ENCODE measurements at places on chromosomes 3 and 15.

GRCh38 chr15:28935316-28935715 lies 49.5 kb downstream of the APBA2 start:
- DNase-seq: no peak

DNA sequence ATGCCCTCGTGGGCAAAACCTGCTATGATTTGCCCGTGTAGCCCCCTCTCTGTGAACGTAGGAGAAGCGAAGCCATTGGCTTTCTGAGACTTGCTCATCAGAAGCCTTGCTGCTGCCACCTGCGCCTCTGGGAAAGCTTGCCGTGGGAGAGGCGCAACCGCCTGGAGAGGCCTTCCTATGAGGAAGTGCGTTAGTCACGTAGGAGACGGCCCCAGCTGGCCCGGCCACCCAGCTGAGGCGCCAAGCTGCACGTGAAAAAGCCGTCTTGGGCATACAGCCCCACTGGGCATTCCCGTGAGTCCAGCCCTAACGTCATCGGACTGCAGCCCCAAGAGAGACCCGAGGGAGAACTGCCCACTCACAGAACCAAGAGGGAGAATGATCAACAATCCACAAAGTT lies 49.1 kb upstream of the TJP1 start:
- no peak for DNase-seq

DNA sequence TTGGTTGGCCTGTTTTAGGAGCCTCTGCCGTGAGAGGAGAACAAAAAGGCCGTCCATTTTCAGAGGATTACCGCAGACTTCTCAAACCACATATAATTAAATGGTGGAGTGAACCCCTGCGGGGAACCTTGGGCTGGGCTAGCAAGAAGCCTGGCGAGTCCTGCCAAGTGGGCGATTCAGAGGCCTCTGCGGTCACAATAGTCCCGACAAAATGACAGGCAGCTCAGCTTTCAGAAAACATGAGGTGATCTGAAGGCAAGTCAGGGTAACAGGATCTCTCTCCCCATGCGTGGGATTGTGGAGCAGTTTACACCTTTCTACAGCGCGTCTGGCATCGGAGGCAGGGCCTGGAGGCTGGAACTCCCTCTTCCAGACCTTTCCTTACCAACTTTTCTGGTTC lies 134.8 kb downstream of the ASB7 start:
- DNase-seq: no peak

- DNase-seq: no peak
Measured at GRCh38 chr15:67731112-67731721, 94.1 kb upstream of the SKOR1 start.

DNA sequence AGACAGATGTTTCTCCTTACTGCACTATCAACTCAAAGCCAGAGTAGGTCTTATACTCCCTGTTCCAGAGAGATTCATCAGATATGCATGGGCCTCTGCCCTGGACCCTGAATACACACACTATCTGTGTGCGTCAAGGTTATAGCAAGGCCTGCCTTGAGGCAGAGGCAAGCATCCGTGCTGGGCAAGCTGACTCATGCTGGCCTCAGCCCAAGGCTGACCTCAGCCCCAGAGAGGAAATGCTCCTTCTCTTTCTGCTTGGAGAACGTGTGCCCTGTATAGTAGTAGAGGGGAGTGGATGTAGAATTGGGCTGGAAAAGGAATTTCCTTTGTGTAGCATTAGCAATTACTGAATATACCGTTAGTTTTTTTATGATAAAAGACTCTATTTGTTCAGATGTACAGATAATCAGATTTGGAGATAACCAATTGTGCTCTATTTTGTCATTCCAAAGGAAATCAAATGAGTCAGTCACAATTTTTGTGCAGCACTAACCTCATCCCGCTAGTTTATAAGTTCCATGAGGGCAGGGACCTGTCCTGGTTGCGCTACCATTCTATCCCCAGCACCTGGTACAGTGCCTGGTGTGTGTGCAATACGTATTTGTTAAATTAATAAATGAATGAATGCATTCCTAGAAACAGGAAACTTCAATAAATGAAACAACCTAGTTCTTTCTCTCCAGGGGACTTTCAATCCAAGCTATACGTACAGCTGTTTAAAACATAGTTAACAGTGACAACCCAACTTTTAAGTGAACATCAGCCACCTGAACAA lies 13.3 kb upstream of the PAQR9 start:
- no peak for DNase-seq

DNA sequence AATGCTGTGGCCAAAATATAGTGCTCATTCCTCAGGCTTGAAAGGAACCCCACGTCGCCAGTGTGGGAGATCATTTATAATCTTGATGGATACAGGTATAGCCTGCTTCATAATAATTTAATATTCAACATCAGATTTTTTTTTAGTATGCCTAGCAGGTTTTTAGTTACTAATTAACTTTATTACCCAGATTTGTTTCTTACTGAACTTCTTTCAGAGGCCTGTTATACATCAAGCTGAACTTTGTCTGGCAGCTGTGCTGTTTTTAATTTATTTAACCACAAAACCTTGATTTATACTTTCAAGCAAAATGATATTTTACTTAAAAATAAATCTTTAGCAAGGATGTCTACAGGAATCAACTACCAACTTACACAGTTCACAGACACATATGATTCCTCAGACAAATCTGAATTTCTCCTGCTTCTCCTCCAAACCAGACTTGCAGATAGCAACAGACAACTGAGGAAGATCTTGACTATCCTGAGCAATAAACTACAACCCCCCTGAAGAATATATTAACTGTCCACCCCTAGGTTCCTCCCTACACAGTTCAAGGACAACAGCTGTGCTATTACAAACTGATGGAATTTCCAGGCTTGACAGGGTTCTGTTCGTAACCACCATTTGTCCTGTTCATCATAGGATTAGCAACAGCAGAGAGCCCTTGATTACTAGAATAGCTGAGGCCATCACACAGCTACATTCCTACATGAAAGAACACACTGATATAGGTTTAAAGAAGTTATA lies 610 bp downstream of the MAP4 start:
- no peak for DNase-seq

DNA sequence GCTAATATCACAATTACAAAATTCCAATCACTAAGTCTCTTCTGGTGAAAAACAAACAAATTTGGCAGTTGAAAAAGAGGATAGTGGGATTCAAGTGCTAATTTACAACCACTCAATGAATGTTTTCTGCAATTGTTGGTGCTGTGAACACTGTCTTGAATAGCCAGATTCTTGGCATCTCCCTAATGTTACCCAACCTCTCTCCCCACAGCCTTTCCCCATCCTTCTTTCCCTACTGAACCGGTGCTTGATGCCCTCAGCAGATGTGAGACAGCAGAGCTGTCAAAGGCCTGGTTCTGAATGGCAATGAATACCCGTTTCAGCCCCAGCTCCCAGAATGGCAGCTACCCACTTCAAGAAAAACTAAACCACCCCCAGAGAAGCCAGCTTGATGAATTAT lies 22.5 kb upstream of the BHLHE40 start:
- no peak for DNase-seq
